ENCODE measurements at places on chromosomes 3 and 15. TPM values are rescaled to one million over a fixed set of nuclear protein-coding genes. Genes with fewer than 3 reads are reported as not detected.

EPHB1 gene
- 2.5 TPM for total RNA-seq

ANKDD1A gene
- 1.5 TPM for total RNA-seq

CIDEC gene
- not detected for total RNA-seq

DUSP7 gene
- 14.2 TPM for total RNA-seq

DGKG gene
- total RNA-seq = 20.5 TPM

PRSS50 gene
- total RNA-seq = not detected

GOLGA6L7 gene
- total RNA-seq = not detected

Measured in Daoy (cell line).